ENCODE measurements at places on chromosomes 4 and X.

DNA sequence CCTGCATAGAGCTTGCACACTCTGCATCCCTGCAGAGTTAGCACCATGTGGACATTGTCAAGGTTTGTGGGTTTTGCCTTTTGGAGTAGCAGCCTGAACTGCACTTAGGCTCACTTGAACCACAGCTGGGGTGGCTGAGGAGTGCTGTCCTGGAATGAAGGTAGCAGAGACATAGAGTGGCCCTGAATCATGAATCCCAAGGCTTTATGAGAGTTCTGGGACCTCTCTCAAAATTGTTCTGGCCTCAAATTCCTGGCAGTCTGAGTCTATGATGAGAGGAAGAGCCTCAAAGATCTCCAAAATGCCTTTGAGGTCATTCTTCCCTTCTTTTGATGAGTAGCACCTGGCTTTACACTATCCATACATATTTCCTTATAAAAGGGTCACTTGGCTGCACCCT, 37.1 kb upstream of the ADH1C start:
- no peak for DNase-seq

DNA sequence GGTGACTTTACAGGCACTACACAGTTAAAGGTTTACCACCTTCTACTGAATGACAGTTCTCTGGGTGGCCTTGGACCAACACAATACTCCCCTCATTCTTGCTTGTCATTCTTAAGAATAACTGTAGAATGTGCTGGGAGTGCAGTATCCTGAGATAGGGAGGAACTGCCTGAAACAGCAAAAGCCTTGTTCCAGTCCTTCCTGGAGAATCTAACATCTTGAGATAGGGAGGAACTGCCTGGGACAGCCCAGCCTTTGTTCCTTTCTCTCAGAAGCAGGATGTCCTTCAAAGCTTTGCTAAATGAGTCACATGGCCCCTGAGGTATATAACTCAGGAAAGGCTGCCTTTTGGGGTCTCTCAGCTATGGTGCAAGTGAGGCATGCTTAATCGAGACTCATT, 145.7 kb upstream of the MBNL3 start:
- no peak for DNase-seq

- DNase-seq = no peak
These were observed 34.5 kb upstream of the CDKN2AIP start for GRCh38 chr4:183409934-183410333.

- DNase-seq = no peak
These were observed 53.0 kb downstream of the C4orf50 start for GRCh38 chr4:5965225-5965624.

DNA sequence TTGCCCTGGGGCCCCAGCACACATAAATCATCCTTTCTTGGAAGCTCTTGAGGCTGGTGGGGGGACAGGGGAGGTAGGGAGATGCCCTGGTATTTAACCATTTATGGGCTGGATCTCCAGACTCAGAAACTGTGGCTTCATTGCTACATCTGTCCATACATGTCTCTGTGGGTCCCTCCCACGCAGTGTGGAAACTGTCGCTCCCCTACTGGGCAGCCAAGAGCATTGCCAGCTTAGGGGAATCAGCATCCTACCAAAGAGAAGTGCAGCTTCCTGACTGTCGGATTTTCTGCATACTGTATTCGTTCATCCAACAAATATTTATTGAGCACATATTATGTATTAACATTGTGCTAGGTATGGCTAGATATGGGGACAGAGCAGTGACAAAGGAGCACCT, 3.7 kb downstream of the GRIPAP1 start:
- DNase-seq = no peak

DNA sequence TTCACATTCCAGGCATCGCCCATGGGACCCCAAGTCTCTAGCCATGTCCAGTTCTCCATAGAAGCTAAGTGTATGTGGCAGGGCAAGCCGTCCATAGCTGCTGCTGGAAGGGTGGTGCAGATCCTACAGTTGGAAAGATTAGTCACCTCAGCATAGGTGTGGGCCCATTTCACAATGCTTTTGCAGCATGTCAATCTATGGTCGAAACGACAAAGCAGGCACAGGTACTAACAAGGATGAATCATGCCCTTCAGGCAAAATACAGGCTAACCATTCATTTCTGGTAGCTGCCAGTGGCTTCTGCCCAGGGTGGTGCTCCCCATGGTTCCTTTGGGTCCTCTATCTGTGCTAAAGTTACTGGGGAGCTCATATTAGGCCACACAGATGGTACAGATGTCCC, 225.2 kb downstream of the ADGRL3 start:
- no peak for DNase-seq

DNA sequence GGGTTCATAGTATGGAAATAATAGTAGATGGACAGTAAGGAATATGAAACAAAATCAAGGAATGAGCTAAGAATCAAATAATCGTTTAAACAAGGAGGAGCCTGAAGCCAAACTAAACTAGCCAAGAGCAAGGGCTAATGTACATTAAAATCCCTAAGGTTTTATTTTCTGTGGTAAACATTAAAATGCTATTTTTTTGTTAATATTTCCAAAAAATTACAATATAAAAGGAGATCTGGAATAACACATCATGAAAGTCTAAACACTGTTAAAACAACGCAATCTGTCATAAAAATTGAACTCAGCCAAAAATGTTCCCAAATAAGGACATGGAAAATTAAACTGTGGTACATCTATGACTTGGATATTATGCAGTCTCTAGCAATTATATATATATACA, 188.2 kb downstream of the RNF150 start:
- no peak for DNase-seq

GRCh38 chr4:54744487-54744886, 86.7 kb downstream of the KIT start:
- no peak for DNase-seq

GRCh38 chrX:41384051-41384705, 50.2 kb downstream of the DDX3X start:
- peak; percentile 15 for DNase-seq

GRCh38 chr4:127498366-127498765, 134.4 kb upstream of the INTU start:
- no peak for DNase-seq

DNA sequence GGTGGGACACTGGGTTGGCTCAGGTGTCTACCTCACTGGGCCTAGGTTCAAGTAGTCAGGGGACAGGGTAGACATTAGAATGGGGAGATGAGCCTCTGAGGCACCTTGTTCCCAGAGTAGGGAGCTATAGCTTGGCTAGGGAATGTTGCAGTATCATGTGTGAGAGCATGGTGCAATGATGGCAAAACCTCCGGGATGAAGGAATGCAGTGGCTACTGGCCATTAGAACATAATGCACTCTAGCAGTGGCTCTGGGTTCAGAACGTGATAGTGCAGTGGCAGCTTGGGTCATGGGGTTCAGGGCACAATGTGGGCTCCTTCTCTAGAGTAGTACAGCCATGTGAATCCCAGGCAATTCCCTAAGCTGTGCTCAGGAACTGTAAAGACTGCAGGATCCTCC, 471.5 kb downstream of the CCSER1 start:
- DNase-seq = no peak

DNA sequence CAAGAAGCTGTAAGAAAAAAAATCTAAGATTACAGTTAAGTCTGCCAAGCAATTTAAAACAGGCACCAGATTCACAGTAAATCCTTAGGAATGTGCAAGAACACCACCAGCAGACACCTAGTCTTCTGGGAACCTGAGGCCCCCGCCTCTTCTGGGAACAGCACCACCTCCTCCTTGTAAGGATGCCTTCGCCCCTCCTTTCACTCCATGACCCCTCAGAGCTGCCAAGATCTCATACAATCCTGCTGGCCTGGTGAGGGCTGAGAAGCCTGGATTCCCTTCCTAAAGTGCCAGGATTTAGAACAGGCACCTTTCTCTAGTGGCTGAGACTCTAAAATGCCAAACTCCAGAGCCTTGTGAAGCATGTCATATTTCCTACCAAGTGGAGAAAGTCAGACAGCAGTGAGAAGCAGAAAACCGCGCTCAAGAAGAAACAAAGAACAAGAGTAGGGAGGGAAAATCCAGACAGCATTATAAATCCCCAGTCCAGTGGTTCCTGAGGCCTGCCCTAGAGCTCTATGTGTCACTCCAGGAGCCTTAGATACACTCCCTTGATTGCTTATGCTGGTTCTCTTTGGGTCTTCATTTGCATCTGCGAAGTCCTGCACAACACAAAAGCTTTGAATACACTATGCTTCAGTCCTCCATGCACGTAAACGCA, 166.4 kb downstream of the TSPAN5 start:
- DNase-seq = no peak

GRCh38 chr4:6302869-6303268, 33.2 kb downstream of the WFS1 start:
- no peak for DNase-seq

GRCh38 chr4:121656269-121656641, 40.5 kb downstream of the ANXA5 start:
- peak; percentile 70 for DNase-seq

- no peak for DNase-seq
These were observed 17.4 kb downstream of the GALNT7 start for GRCh38 chr4:173185847-173186510.

GRCh38 chrX:10923466-10923865, 187.7 kb upstream of the HCCS start:
- DNase-seq = no peak

DNA sequence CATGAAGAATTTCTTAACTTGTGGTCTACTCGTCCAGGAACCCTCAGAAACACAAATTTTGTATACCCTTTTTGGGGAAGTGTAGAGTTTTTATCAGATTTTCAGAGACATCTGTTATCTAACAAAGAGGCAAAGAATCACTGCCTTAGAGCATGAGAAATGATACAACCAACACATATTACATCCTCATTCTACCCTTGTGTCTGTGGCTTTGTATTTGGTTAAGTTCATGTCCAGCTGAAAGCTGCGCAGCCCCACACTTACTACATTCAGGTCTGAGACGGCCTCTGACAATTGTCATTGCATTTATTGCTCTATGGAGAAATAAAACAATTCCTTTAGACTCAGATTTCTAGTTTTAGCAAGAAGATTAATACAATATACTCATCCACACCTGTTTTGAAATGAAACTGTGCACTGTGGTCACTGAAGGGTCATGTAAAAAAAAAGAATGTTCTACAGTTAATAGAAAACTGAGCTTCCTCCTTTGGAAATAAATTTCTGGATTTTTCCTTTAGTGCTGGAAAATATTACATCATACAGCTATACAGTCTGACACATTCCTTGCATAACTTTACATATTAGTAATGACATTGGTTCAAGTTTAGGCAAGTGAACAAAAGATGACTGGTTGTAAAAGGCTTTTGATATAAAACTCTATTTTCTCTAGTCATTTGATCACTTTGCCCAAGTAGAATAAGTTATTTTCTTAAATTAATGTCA, 39.8 kb downstream of the GLRB start:
- DNase-seq = peak; percentile 54

Measured in stromal cell of bone marrow (primary cell).